Amniotic stem cell (primary cell): ENCODE measurements at places on chromosomes 7 and 10.

DNA sequence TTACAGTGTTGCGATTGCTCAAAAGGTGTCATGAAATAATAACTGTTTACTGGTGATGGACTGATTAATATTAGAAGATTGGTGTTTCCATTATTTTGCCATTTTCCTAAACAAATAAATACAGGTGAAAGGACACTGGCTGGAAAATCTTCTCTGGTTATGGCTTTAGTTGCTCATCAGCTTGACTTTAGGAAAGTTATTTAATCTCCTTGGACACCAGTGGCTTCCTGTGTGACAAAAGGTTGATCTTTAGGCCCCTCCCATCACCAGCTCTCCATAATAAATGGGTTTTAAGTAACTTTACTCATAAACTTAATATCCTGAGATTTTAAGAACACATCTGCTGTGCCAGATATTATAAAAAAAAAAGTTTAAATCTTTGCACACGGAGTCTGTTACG, 737 bp downstream of the CABCOCO1 start:
- DNase-seq: no peak

DNA sequence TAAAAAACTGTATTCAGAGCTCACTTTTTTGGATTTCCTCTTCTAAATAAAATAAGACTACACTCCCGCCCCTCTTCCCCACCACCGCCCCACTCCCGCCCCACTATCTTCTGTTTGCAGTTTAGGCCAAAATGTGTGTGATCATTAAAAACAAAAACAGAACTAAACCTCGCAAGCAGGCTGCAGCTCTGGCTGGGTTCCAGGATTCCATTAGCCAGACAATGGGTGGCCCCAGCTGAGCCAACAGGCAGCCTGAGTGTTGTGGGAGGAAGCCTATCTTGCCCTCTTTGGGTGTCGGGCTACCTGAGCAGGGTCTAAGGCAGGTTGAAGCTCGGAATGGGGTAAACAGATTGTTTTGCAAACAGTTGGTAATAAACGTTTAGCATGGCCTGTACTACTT, 41.7 kb downstream of the ARL4A start:
- DNase-seq: no peak

- DNase-seq: no peak
Measured at GRCh38 chr10:133399123-133399601, 5.2 kb downstream of the MTG1 start.

- no peak for DNase-seq
Measured at GRCh38 chr7:142301923-142302550, 44.2 kb upstream of the PRSS58 start.

DNA sequence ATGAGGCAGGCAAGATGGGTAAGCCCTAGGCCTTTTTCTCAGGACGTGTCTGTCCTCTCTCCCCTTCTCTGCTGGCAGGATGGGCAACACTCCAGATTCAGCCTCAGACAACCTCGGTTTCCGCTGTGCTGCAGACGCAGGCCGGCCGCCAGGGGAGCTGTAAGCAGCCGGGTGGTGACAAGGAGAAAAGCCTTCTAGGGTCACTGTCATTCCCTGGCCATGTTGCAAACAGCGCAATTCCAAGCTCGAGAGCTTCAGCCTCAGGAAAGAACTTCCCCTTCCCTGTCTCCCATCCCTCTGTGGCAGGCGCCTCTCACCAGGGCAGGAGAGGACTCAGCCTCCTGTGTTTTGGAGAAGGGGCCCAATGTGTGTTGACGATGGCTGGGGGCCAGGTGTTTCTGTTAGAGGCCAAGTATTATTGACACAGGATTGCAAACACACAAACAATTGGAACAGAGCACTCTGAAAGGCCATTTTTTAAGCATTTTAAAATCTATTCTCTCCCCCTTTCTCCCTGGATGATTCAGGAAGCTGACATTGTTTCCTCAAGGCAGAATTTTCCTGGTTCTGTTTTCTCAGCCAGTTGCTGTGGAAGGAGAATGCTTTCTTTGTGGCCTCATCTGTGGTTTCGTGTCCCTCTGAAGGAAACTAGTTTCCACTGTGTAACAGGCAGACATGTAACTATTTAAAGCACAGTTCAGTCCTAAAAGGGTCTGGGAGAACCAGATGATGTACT, 13.1 kb downstream of the PHKG1 start:
- DNase-seq: peak; percentile 20

- no peak for DNase-seq
Measured at GRCh38 chr7:135802697-135803096, 54.1 kb upstream of the FAM180A start.
